ENCODE measurements at places on chromosomes 7 and 10. TPM values are rescaled to one million over a fixed set of nuclear protein-coding genes. Genes with fewer than 3 reads are reported as not detected.

UCMA gene
- total RNA-seq = not detected

SLC26A3 gene
- total RNA-seq = not detected

DMTF1 gene
- 22.6 TPM for total RNA-seq

ASL gene
- 20.8 TPM for total RNA-seq

BAMBI gene
- total RNA-seq = 13.1 TPM

ELMO1 gene
- total RNA-seq = 1.8 TPM

TMEM273 gene
- not detected for total RNA-seq

CYP26A1 gene
- 2.9 TPM for total RNA-seq

NEUROG3 gene
- not detected for total RNA-seq

SDK1 gene
- 0.27 TPM for total RNA-seq

RBP3 gene
- not detected for total RNA-seq

CLDN15 gene
- total RNA-seq = 13.1 TPM

NUDT5 gene
- 124 TPM for total RNA-seq

SLC16A12 gene
- 0.05 TPM for total RNA-seq

MOSPD3 gene
- total RNA-seq = 16.0 TPM

ARHGEF35 gene
- total RNA-seq = 0.26 TPM

CLEC5A gene
- not detected for total RNA-seq

CCDC172 gene
- total RNA-seq = not detected

CPA2 gene
- 0.09 TPM for total RNA-seq

PSMA2 gene
- 189 TPM for total RNA-seq

AKR1C8 gene
- 0.42 TPM for total RNA-seq

DNAJC12 gene
- total RNA-seq = 79.5 TPM

PPP1R9A gene
- 3.1 TPM for total RNA-seq

ASIC3 gene
- 4.3 TPM for total RNA-seq

ADCY1 gene
- 2.5 TPM for total RNA-seq

HDAC9 gene
- 0.17 TPM for total RNA-seq

ARHGAP22 gene
- total RNA-seq = 3.7 TPM

PDE1C gene
- total RNA-seq = 5.6 TPM
